PC-9 (cell line): ENCODE measurements at places on chromosomes 16 and 17. TPM values are rescaled to one million over a fixed set of nuclear protein-coding genes. Genes with fewer than 3 reads are reported as not detected.

SLC35G6 gene
- total RNA-seq: not detected in 2 replicates

CES4A gene
- 2.5 and 3.1 TPM in 2 replicates for total RNA-seq

DPEP2 gene
- not detected in 2 replicates for total RNA-seq

SLX4 gene
- 11.5 and 13.8 TPM in 2 replicates for total RNA-seq

ZFHX3 gene
- total RNA-seq: 20.5 and 23.1 TPM in 2 replicates

TAT gene
- total RNA-seq: 0.13 and 0.50 TPM in 2 replicates

RNF112 gene
- 2.0 and 2.3 TPM in 2 replicates for total RNA-seq

SBK1 gene
- total RNA-seq: 18.4 and 22.1 TPM in 2 replicates

HAS3 gene
- 2.5 and 2.7 TPM in 2 replicates for total RNA-seq

MSLN gene
- total RNA-seq: 59.9 and 86.4 TPM in 2 replicates

RPS2 gene
- total RNA-seq: 3,808 and 4,468 TPM in 2 replicates

ZNF597 gene
- total RNA-seq: 1.5 and 1.8 TPM in 2 replicates

MT4 gene
- total RNA-seq: not detected in 2 replicates

KRTAP3-1 gene
- total RNA-seq: not detected in 2 replicates

SDR42E2 gene
- total RNA-seq: not detected in 2 replicates

MT1A gene
- total RNA-seq: 16.9 and 23.5 TPM in 2 replicates

TSPAN10 gene
- total RNA-seq: 8.6 and 15.0 TPM in 2 replicates
